ENCODE measurements at places on chromosomes 4 and X.

- DNase-seq, result no peak
Measured at GRCh38 chrX:24741330-24741729, 47.6 kb downstream of the POLA1 start.

DNA sequence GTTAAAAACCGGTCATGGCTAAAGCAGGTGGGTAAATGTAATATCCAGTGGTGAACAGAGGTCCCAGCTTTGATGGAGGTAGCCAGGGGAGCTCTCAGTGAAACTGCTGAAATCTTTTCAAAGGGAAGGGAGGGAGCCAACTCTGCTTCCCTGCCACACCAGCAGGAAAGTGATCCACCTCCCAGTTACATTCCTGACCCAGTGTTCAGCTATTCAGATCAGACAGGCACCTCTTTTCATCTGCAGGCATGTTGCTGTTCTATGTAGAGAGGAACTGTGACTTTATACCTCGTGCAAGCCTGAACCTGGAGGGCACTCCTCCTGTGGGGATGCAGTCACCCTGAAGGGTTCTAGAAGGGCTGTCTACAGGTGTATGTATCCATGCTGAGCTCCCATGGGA is 37.6 kb downstream of the DCLK2 start:
- no peak for DNase-seq

DNA sequence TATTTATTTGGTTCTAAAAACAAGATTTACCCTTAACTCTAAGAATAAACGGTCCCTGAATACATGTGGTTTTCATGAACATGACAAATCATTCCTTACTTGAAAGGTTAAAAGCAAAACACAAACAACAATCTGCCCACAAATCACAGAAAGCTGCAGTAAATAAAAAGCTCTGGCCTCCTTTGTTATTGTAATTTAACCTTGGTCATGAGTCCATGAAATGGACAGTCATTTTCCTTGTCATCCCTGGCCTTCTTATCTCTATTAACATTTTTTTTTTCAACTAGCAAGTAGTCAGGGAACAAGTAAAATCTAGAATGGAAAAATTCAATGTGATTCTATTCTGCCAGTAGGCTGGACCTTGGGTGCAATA is 92.7 kb downstream of the SCD5 start:
- DNase-seq, result no peak

DNA sequence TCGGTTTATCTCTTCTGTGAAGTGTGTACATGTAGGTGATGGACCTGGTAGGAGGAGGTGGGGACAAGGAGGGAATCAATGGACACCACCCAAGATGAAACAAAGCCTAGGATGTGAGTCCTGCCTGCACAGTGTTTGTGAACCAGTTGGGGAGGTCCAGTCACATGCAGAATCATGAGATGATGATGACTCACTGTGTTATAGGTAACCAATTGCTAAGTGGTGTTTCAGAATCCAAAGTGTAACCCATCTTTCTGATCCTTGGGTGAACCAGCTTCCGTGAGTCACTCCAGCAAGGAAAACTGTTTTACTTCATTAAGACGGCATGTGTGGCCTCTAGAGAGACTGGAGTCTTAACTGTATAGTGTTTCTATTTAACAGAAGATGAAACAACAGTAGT is 57.9 kb upstream of the HPF1 start:
- no peak for DNase-seq

DNA sequence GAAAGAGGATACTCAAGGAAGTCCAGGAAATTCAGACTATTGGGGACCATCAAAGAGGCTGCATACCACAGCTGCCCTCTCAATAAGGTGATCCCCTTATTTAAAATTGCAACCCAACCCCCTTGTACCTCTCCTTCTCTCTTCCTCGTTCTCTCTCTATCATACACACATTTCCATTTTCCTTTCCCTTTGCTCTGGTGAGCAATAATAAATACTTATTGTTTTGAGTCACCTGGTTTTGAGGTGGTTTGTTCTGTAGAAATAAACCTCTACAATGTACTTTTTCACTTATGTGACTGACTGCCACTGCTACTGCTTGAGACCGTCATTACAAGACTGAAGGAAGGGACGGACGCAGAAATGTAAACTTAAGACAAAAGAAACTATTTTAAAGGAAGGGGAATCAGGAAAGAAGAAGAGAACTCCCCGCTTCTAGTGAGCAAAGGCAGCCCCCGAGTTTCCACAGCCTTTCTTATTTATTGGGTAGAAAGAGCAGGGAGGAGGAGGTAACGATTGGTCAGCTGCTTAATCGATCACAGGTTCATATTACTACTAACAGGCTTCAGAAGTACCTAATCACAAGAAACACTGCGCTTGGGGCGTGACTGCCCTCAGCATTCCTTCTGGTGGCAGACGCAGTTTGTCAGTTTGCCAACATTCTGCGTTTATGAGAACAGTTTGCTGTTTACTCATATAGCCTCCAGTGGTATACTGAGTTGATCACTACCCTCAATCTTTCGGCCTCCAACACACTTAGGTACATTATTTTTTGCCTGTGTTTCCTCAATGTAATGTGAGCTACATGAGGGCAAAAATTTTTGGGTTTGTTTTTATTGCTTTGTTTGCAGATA is 16.9 kb upstream of the TMEM165 start:
- no peak for DNase-seq

DNA sequence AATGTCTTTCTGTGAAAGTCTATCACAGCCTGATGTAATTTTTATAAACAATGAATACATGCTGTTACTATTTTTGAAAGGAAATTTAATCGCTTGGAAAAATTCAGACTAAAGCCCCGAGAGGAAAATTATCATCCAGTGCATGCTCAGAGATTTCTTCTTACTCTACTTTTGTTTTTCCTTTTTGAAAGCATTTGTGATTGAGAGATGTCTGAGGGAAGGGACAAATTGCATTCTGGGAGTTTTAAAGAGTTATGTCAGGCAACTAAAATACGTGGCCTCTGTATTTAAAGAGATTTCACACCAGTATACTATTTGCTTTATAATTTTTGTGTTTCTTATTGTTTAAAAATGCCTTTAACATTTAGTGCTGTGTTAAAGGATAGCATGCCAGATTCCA is 1.4 kb upstream of the ZFX start:
- DNase-seq, result no peak

DNA sequence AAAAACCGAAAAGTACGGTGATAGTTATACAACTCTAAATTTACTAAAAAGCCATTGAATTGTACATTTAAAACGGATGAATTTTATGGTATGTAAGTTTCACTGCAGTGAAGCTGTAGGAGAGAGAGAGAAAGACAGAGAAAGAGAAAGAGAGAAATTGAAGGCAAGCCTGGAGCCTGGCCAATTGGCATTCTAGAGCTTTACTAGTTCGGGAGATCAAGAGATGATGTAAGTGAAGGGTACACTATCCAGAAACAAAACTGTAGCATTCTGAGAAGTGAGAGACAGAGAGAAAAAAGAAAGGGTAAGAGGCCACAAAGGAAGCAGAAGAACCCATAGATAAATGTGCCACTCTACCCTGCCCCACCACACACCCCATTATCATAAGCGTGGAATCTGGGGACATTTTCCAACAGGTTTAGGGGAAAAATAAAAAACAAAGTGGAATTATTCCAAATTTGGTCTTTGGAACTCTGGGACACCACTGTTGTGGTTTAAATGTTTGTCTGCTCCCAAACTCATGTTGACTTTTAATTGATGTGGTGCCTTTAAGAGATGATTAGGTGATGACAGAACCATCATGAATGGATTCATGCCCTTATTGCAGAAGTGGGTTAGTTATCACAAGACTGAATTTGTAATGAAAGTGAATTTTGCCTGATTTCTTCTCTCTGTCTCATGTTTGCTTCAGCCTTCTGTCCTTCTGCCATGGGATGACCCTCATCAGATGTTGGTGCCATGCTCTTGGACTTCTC is 123.0 kb upstream of the PLS3 start:
- DNase-seq, result no peak

DNA sequence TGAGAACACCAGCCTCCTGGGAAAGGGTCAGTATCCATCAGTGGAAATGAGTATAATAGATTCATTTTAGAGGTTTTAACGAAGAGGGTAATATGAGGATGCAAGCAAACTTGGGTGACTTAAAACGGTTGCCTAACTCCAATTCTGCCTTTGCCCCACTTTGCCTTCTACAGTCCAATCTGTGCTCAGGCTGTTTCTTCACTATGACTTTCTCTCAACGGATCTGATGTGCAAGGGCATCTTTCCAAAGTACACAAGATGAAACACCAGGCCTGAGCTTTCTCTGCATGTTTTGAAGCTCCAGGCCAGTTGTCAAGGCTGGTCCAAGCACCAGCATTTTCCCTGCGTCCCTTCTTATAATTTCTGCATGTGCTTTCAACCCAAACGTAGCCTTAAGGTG is 68.0 kb upstream of the TMEM164 start:
- DNase-seq, result no peak

DNA sequence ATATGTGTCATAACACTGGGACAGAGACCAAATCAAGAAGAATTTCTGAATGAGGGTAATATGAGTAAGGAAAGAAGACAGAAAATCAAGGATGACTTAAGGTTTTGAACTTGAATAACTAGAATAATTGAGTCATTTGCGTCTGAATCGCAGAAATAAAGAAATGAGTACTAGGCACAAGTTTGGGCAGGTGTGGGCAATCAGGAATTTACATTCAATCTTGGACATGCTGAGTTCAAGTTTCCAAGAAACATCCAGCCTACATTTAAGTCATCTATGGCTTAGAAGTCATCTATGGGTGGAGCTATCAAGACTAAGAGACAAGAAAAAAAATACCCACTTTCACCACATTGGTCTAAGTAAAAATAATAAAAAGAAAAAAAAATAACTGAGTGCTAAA is 30.4 kb upstream of the WDR44 start:
- DNase-seq, result no peak

- DNase-seq, result no peak
Measured at GRCh38 chr4:129603241-129603931, 507.4 kb downstream of the C4orf33 start.

DNA sequence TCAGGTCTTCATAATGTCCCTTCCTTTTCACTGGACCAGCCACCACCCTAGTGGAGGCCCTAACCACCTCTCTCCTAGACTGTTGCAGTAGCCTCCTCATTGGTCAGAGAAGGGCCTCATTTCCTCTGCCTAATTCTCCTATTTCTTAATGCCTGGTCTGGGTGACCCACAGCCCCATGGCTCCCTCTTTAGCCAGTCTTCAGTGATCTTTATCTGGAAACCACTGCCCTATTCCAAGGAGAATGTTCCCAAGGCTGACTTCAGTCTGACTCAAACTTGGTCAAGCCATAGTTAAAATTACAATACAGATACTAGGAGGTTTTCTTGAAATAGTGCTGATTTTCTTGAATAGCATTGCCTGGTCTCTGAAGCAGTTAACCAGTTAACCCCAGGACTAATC is 53.6 kb upstream of the PRPS1 start:
- no peak for DNase-seq

DNA sequence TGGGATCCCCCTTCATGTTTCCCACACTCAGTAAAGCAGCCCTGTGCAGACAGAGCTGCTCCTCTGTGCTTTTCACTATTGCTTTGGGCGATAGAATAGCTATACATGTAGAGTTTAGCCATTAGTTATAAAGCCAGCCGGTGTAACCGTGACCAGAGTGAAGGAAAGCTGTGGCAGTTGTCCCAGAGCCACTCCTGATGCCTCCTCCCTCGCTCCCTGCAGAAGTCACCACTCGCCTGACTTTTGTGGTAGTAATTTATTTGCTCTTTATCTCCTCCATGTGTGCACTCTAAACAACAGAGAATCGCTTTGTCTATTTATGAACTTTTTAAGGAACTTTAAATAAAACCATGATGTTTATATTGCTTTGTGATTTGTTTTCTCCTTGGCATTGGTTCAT is 41.8 kb upstream of the WWC2 start:
- DNase-seq, result no peak

DNA sequence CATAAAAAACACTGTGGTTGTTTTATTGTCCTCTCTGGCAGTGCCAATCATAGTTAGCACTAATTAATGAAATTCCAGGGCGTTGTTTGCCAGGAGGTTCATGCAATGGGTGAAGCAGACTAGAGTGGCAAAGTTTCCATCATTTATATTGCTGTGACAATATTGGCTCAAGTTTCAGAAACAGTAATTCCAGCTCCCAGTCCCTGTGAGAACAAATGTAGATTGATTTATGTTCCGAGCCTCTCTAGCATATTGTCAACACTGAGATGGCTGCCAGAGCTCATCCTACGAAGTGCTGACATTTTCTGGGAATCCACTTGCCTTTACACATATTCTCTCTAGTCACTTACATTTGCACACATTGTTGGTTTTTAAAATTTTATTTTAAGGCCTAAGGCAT is 440.0 kb upstream of the IGFBP7 start:
- DNase-seq, result no peak

- DNase-seq, result no peak
Measured at GRCh38 chrX:100625985-100626491, 10.6 kb downstream of the TSPAN6 start.

DNA sequence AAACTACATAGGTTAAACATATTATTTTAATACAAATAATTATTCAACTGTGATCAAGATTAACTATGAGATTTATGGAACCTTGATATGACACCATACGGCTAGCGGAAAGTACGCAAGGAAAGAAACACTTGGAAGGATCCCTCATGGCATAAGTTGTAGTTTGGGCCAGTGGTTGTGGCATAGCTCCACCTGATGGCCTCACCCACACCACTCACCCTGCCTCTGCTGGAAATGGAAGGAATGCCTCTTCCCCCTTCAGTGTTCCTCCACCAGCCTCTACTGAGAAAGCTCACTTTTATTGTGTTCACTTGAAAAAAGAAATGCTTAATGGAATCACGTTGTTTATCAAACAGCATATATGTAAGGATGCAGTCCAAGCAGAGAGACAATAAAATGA is 86.4 kb downstream of the BMP15 start:
- DNase-seq, result no peak

DNA sequence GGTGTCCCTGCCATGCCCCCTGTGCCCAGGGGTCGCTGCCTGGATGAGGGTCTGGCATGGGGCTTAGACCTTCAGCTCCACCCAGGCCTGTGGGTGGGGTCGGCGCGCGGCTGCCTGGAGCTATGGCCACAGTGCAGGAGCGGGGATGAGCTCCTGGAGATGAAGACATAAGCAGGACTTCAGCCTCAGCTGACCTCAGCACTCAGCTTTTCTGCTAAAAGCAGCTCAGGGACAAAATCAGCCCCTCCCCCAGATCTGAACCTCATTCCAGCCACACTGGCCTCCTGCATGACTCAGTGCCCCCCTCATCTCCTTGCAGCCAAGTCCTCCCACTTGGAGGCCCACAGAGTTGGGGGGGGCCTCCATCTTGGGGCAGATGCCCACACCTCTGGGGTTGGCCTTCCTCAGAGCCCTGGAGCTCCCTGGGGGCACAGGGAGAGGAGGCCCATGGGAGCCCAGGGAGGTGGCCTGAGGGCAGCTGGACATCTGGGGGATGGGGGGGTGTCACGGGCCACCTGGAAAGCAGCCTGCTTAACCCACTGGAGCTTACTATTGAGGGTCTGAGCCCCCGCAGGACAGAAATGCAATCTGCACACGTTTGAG is 19.4 kb upstream of the CPLX1 start:
- no peak for DNase-seq

GRCh38 chr4:53924333-53925049 is 139.9 kb downstream of the CHIC2 start:
- no peak for DNase-seq

DNA sequence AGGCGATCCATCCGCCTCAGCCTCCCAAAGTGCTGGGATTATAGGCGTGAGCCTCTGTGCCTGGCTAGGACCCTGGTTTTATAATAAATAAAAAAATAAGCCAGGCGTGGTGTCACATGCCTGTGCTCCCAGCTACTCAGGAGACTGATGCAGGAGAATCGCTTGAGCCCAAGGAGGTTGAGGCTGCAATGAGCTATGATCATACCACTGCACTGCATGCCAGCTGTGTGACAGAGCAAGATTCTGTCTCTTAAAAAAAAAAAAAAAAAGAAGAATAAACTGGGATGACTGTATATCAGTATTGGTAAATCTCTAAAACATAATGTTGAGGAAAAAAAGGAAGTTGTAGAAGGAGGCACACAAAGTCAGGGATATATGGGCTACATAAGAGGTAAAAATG is 45.7 kb upstream of the SLC34A2 start:
- DNase-seq, result no peak
